ENCODE measurements at places on chromosomes 4 and X. TPM values are rescaled to one million over a fixed set of nuclear protein-coding genes. Genes with fewer than 3 reads are reported as not detected.

The RHOH gene
- not detected for total RNA-seq

The SPIN3 gene
- 17.9 TPM for total RNA-seq

The DEFB131A gene
- total RNA-seq, result not detected

The AMER1 gene
- total RNA-seq, result 11.0 TPM

GRCh38 chr4:110989125-110989524, 366.2 kb upstream of the PITX2 start:
- no peaks in the 10 kb centered on the region for H3K27me3 ChIP-seq
- H3K27ac ChIP-seq, result no peak overlapping the region
- H3K36me3 ChIP-seq, result no peaks in the 10 kb centered on the region
- no peak for DNase-seq
- H3K4me1 ChIP-seq, result no peaks in the 10 kb centered on the region

DNA sequence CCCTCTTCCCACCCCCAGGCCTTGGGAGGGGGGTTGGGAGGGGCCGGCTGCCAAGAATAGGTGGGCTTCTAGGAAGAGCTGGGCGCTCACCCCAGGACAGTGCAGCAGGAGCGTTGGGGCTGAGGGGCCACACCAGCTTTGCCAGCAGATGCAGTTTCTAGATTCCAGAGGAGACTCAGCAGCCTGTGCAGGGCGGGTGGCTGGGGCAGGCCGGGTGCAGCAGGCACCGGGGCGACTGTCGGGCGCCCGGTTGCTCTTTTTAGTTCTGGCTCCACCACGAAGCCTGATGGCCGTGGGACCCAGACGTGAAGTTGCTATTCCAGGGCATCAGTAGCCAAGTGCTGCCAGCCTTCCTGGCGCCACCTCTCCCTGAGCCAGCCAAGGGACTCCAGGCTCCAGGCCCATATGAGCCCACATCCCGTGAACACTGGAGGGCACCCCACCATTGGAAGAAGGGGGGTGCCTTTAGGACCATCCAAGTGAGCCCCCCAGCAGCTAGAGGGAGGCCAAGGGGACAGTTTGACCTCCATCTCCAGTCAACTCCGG, 5.8 kb downstream of the SSR4 start:
- no peaks in the 10 kb centered on the region for H3K27me3 ChIP-seq
- H3K27ac ChIP-seq, result no peak overlapping the region
- H3K36me3 ChIP-seq, result no peaks in the 10 kb centered on the region
- no peak for DNase-seq
- H3K4me1 ChIP-seq, result no peaks in the 10 kb centered on the region
- H3K4me3 ChIP-seq, result no peak overlapping the region

All from Caco-2 (cell line).